Hematopoietic multipotent progenitor cell treated with erythropoietin and hydrocortisone succinate and interleukin-3 and kit ligand, for 6 days (in vitro differentiated cells): ENCODE measurements at places on chromosomes 6 and 20.
A peak's percentile ranks its signal among the peaks of the same experiment; 100 is the strongest.

DNA sequence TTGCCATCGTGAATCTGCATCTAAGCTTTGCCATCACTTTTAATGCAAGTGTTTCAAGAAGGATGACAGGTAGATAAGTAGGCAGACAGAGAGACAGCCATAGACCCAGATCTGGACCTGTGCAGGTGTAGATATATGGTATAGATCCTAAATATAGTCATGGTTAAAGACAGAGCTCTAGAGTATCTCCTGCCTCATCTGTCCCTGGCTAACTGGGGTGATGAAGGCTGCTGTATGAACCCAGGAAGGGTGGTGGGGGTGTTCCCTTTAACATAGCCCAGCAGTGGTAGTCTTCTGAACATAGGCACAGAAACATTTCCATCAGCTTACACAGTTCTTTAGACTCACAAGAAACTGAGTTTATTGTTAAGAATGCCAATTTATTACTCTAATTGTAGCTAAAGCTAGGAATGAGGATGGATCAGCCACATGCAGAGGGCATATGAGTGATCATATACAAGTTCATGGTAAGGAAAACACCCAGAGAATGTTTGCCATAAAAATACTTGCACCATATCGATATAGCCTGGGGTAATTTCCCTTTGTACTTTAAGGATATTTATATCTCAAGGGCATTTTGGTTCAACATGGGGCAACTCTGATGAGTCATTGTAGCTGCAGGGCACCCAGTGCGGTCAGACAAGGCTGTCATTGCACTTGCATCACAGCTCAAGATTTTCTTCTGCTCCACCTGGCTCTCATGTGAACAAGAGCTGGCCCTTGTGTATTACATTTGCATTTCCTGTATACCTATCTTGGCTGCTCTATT, 587.2 kb downstream of the EPM2A start:
- peak; percentile 60 for DNase-seq

DNA sequence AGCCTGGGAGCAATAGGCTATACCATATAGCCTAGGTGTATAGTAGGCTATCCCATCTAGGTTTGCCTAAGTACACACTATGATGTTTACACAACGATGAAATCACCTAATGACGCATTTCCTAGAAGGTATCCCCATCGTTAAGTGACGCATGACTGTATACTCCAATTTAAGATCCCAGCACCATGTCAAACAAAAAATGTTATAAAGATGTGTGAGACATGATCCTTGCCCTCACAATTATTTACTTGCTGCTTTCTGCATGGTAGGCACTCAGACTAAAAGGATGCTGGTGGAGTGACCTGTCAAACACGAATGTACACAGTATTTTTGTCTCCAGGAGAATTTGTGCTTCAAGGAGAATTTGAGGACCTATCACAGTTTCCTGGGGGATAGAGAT, 32.3 kb downstream of the SNAP25 start:
- DNase-seq: no peak

GRCh38 chr6:46215213-46215612, 44.4 kb upstream of the ENPP5 start:
- DNase-seq: no peak

DNA sequence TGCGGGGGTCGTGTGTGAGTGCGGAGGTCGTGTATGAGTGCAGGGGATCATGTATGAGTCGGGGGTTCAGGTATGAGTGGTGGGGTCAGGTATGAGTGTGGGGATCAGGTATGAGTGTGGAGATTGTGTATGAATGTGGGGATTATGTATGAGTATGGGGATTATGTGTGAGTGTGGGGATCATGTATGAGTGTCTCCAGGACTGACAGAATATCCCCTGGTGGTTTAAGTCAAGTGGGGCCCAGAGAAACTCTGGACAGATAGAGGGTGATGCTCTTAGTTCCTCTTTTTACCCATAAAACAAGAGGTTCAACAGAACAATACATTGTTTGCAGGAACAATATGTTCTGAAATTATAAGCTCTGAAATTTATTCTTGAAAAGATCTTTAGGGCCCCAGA, 131.9 kb downstream of the UST start:
- no peak for DNase-seq
